Naive thymus-derived CD8-positive, alpha-beta T cell (primary cell): ENCODE measurements at places on chromosomes 2 and 18. TPM values are rescaled to one million over a fixed set of nuclear protein-coding genes. Genes with fewer than 3 reads are reported as not detected.

The TCF23 gene
- not detected for total RNA-seq

The LGALSL gene
- 0.93 TPM for total RNA-seq

The AOX1 gene
- total RNA-seq: not detected

The POTEC gene
- not detected for total RNA-seq

The NUP35 gene
- total RNA-seq: 20.7 TPM

The MLPH gene
- not detected for total RNA-seq

The GAREM1 gene
- total RNA-seq: 1.2 TPM

The DYNAP gene
- total RNA-seq: not detected

The AGBL5 gene
- 13.2 TPM for total RNA-seq

The ANKRD36B gene
- 76.4 TPM for total RNA-seq

The ZSCAN30 gene
- total RNA-seq: 24.8 TPM

The LYPD1 gene
- total RNA-seq: not detected

DNA sequence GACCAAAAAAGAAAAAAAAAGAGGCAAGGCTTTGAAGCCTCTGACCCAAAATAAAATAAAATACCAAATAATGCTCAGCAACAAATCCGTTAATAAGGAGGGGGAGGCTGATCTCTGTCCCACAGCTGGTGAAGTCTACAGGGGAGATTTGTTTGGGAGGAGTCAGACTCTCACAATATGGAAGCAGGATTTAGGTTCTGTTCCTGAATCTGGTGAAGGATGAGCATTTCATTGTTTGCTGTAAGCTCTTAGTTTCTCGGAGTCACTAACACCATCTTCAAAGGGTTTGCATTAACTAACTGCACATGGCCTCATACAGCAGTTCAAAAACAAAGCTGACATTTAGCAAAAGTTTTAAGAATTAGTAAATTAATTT lies 339.4 kb upstream of the TNP1 start:
- no peak for DNase-seq
- no peaks in the 10 kb centered on the region for H3K27me3 ChIP-seq
- no peaks in the 10 kb centered on the region for H3K4me1 ChIP-seq
- no peak overlapping the region for H3K27ac ChIP-seq

- no peak for DNase-seq
- peaks cover 2% of the 10 kb centered on the region for H3K4me1 ChIP-seq
- no peak overlapping the region for H3K4me3 ChIP-seq
- H3K27me3 ChIP-seq: peaks cover 3% of the 10 kb centered on the region
- no peaks in the 10 kb centered on the region for H3K36me3 ChIP-seq
Observed at GRCh38 chr2:100038011-100038410, 104.4 kb downstream of the AFF3 start.

DNA sequence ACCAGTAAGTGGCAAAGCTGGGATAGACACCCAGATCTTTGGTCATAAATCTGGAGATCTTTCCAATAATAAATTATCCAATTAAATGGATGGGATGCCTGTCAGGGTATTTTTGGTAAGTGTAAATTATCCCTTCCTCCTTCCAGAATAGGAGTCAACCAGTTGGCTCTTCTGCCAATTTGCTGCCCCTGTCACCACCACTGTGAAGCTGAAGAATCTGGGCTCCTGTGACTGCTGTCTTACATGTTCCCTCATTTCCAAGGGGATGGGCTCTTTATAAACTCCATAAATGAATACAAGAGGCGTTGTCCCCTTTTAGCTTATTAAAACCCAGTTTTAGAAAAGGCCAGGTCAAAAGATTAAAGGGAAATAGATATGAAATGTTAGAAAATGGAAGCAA lies 17.8 kb upstream of the BMP10 start:
- no peak overlapping the region for H3K4me3 ChIP-seq
- no peaks in the 10 kb centered on the region for H3K36me3 ChIP-seq
- no peak for DNase-seq

- peaks cover 29% of the 10 kb centered on the region for H3K36me3 ChIP-seq
- H3K27ac ChIP-seq: no peak overlapping the region
- H3K4me1 ChIP-seq: peaks cover 14% of the 10 kb centered on the region
- no peak for DNase-seq
- H3K4me3 ChIP-seq: no peak overlapping the region
Observed at GRCh38 chr2:10650761-10651160, 39.0 kb downstream of the NOL10 start.

DNA sequence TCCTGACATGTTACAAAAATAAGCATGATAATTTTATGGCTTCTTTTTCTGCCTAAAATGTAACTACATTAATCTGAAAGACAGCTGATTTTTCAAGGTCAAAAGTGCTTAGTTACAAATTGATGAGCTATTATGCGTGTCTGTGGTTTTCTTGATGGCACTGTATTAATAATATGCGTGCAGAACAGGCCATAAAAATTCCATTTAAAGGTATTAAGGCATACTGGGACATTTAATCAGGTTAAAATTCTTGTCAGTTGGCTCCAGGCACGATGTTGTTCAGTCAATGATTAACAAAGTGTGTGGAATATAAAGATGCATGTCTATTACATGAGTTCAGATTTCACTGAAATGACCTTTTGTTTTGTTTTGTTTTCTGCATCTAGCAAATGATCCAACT lies 420.1 kb upstream of the ZNF804A start:
- H3K27me3 ChIP-seq: no peaks in the 10 kb centered on the region
- H3K4me3 ChIP-seq: no peak overlapping the region
- H3K4me1 ChIP-seq: no peaks in the 10 kb centered on the region
- DNase-seq: no peak
- H3K27ac ChIP-seq: no peak overlapping the region
- H3K36me3 ChIP-seq: no peaks in the 10 kb centered on the region

GRCh38 chr18:77203071-77203470 lies 46.6 kb upstream of the GALR1 start:
- no peak overlapping the region for H3K4me3 ChIP-seq
- H3K27me3 ChIP-seq: peaks cover 8% of the 10 kb centered on the region

DNA sequence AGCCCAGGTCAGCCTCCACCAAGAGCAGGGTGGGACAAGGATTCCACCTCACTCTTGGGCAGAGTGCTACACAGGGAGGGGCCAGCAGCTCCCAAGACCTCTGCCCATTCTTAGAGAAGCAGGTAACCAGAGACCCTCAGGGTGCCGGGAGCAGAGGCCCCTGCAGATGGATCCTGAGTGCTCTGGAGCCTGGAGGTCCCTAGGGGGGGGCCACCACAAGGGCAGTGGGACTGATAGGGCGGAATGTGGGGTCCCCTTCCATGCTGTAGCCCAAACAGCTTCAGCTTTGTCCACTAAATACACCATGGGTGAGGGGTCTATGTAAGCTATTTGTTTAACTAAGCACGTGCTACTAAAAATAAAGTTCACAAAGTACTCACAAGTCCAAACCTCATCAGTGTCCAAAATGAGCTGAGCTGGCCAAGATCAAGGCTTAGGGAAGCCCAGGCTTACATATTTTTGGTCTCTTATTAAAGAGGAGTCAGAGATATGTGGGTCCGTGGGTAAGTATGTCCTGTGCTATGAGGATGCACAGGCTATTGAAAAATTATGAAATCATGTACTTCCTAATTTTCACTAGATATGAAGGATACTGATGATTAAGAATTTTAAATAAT lies 21.5 kb upstream of the GPC1 start:
- peaks cover 4% of the 10 kb centered on the region for H3K36me3 ChIP-seq
- no peak overlapping the region for H3K4me3 ChIP-seq
- DNase-seq: no peak
- no peaks in the 10 kb centered on the region for H3K4me1 ChIP-seq
- H3K27me3 ChIP-seq: peaks cover 2% of the 10 kb centered on the region

GRCh38 chr2:198143793-198144192 lies 339.4 kb downstream of the PLCL1 start:
- H3K27ac ChIP-seq: no peak overlapping the region
- no peak overlapping the region for H3K4me3 ChIP-seq
- H3K36me3 ChIP-seq: peaks cover 19% of the 10 kb centered on the region
- no peaks in the 10 kb centered on the region for H3K27me3 ChIP-seq
- peaks cover 4% of the 10 kb centered on the region for H3K4me1 ChIP-seq
- DNase-seq: no peak

DNA sequence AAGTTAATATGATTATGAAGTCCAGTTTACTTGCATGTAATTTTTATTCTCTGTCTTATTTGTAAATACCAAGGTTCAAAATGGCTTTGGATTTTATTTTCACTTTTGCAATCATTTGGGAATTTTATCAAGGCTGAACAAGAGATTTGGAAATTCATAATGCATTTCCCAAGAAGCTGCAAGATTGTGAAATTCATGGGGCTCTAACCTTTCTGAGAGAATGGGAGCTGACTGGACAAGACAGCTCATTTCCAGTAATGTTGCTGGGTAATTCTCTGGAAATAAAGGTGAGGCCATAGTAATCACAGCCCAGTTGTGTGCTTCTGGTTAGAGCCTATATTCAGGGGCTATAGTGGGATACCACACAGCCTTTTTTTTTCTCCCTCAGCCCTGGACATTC lies 21.5 kb upstream of the NABP1 start:
- no peak overlapping the region for H3K4me3 ChIP-seq
- no peaks in the 10 kb centered on the region for H3K36me3 ChIP-seq
- H3K27ac ChIP-seq: no peak overlapping the region

DNA sequence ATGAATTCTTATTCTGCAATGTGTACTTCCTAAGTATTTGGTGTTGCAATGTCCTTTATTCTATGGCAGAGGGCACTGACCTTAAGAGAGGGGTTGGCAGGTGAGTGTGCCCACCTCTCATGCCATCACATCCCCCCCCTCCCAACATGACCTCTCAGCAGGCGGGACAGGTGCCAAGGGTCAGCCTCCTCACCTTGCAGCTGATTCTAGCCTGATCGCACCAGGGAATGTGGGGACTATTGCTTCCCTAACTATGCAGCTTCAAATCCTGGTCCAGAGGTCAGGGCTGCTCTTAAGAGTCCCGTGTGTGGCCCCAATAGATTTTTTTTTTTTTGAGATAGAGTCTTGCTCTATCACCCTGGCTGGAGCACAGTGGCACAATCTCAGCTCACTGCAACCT lies 9.5 kb downstream of the HJURP start:
- no peaks in the 10 kb centered on the region for H3K27me3 ChIP-seq
- no peak for DNase-seq
- no peak overlapping the region for H3K4me3 ChIP-seq
- no peak overlapping the region for H3K27ac ChIP-seq
- H3K36me3 ChIP-seq: no peaks in the 10 kb centered on the region

DNA sequence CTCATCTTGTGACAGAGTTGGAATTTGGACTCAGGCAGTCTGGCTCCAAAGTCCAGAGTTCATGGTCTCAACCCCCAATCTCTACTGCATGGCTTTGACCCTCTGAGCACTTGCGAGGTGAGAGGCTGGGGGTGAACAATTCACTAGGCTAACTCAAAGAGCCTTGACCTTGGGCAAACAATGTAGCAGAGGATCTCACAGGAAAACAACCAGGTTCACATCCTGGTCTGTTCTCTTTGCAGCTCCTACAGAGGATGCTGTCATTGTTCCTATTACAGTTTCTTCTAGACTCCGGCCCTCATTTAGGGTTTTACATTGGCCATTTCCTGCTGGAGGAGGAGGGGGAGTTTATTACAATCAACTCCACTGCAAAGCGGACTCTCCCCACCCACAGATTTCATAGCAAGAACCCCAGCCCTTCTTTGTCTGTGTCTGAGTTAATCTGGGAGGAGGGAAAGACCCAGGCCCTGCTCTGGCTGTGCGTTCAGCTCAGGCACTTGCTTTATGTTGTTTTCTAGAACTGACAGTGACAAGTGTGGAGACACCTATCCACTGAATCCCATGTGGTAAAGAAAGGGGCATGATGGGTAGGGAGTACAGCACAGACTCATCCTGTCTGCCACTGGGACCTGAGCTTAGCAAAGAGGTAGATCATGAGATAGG lies 101.6 kb downstream of the LBH start:
- peaks cover 77% of the 10 kb centered on the region for H3K4me1 ChIP-seq
- H3K27me3 ChIP-seq: no peaks in the 10 kb centered on the region
- H3K36me3 ChIP-seq: no peaks in the 10 kb centered on the region
- H3K4me3 ChIP-seq: peak overlapping the region; percentile 87

DNA sequence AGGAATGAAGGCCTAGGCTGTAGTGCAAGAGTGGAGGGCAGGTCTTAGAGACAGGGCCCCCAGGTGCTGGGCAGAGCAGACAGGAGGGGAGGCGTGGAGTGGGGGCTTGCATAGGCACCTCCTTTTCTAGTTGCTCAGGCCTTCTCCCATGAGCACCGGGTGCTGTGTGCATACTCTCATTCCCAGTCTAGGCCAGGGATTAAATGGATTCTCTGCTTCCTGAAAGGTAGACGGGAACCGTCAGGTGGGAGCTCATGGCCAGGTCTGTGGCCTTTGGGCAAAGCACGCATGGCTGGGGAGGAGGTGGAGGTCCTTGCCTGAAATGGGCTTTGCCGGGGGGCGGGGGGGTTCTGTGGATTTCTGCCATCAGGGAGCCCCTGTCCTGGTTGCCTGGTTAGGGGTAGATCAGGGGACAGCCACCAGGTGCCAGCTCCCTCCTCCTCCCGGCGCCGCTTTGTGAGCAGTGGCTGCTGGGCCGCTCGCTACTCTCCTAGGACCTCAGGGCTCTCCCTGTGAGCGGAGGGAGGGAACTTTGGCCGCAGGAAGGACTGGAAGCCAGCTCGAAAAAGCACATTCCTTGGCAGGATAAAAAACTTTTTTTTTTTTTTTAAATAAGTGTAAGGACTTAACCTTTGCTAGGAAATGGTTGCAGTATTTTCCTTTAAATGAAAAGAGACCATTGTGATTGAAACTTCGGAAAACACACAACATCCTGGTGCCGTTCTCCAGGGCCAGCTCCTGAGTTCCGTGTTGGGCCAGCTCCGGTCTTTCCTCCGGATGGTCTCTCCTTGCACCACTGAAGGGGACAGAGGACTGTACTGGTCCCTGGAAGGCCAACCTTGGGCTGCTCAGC lies 82.8 kb upstream of the HAAO start:
- no peak overlapping the region for H3K4me3 ChIP-seq
- H3K36me3 ChIP-seq: no peaks in the 10 kb centered on the region
- peaks cover 23% of the 10 kb centered on the region for H3K4me1 ChIP-seq
- H3K27me3 ChIP-seq: no peaks in the 10 kb centered on the region
- DNase-seq: no peak
- H3K27ac ChIP-seq: no peak overlapping the region

- H3K27ac ChIP-seq: no peak overlapping the region
- no peaks in the 10 kb centered on the region for H3K36me3 ChIP-seq
- H3K4me3 ChIP-seq: no peak overlapping the region
- H3K27me3 ChIP-seq: peaks cover 8% of the 10 kb centered on the region
- H3K4me1 ChIP-seq: no peaks in the 10 kb centered on the region
Observed at GRCh38 chr2:70748002-70748784, 19.8 kb downstream of the ADD2 start.

DNA sequence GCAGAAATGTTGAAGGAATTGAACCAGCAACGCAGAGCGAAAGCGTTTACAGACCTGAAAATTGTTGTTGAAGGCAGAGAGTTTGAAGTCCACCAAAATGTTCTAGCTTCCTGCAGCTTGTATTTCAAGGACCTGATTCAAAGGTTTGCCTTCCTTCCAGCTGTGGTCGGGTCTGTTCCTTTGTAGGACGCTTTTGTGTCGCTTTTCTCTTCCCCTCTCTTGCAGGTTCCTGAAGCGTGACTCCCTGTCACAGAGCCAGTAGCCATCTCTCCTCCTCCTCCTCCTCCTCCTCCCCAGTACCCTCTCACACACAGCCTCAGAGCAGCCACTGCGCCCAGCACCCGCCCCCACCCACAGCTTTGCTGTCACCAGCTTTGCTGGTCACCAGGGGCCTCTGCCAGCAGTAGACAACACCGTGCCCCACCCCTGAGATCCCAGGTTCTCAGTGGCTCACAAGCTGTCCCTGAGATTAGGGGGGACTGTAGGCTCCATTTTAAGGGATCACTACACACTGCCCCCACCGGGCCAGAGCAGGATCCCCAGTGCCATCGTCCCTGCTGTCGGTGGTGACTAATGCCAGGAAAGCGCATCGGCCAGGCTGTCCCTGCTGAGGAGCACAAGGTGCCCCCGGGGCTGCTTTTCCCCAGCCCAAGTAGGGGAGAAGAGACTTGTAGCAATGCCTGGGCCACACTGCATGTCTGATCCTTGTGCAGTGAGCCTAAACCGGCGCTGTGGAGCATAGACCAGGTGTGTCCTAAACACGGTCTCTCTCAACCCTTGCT lies 242.3 kb downstream of the ATAD2B start:
- peaks cover 14% of the 10 kb centered on the region for H3K4me1 ChIP-seq
- H3K27ac ChIP-seq: no peak overlapping the region
- no peak for DNase-seq
- no peak overlapping the region for H3K4me3 ChIP-seq
- no peaks in the 10 kb centered on the region for H3K36me3 ChIP-seq
